ENCODE measurements at places on chromosomes 7 and 10.

DNA sequence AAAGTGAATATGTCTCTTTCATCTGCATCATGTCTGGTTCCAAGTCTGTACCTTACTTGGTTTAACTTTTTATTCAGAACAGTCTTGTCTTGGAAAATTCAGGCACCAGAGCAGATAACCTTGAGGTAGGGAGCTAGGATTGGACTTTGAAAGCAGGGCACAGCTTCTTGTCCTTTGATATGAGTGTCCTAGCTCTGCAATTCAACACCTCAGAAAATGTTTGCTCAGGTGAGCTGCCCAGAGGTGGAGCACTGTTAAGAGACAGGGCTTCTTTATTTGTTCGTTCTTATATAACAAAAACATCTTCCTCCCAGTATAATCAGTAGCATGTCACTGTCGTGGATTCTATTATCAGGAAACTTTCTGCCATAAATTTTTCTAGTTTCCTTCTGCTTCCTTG is 118.3 kb downstream of the LRRC4 start:
- no peak for DNase-seq

- DNase-seq: no peak
These were observed 168.7 kb downstream of the TAX1BP1 start for GRCh38 chr7:27908534-27909165.

DNA sequence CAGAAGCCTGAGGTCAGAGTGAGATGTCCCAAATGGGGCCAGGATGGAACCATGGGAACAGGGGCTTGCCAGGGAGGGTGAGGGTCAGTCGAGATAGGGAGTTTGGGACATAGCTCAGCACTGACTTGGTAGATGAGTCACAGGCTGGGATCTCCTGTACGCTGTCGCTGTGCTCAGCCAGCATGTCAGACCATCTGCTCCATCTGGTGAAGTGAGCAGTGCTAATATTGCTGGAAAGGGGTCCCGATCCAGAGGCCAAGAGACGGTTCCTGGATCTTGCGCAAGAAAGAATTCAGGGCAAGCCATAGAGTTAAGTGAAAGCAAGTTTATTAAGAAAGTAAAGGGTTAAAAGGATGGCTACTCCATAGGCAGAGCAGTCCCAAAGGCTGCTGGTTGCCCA is 505.6 kb downstream of the GALNT17 start:
- no peak for DNase-seq

- DNase-seq: no peak
These were observed 544 bp downstream of the SEC23IP start for GRCh38 chr10:119893074-119893473.

DNA sequence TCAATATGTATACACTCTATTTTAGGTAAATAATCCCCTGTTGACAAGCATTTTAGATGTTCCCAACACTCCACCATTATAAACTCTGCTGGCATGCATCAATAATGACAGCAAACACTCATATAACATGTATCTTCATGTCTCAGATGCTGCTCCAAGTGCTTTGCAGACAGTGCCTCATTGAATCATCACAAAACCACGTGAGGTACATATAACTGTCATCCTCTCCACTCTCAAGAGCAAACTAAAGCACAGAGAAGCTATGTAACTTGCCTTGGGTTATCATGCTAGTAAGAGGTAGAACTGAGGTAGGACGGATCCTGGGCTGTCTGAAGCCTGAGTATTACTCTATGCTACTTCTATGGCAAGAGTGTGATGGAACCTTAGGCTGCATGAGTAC is 72.5 kb upstream of the GSDME start:
- no peak for DNase-seq

DNA sequence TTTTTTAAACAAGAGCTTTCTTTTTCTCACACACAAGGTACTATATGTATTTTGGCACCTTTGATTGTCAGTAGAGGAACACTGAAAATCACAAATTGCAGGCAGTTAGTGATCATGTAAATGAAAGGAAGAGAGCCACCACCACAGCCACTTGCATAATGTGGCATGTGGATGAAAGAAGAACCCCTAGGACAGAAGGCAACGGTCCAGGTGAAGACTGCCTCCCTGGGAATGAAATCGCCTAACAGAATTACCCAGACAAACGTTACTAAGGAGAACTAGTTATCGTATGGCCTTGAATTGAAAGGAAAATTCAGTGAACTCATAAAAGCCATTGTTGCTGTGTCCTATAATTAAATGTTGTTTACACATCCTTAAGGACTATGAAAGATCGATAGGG is 41.2 kb upstream of the PTPRZ1 start:
- no peak for DNase-seq

DNA sequence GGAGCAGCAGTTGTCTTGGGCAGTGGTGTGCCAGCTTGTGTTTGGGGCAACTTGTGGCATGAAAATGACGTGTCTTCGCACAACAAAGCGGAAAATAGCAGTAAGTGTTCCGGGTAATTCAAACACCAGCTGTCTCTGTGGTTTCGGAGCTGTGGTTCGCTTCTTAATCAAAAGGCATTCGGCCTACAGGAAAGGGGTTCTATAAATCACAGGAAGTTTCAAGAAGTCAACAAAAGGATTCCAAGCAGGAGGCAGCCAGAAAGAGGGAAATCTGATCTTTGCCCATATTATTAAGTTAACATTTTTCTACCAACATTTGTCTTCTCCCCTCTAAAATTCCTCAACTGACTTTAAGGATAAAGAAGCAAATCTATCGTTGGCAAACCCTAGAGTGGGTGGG is 353.4 kb downstream of the FGFR2 start:
- DNase-seq: no peak

DNA sequence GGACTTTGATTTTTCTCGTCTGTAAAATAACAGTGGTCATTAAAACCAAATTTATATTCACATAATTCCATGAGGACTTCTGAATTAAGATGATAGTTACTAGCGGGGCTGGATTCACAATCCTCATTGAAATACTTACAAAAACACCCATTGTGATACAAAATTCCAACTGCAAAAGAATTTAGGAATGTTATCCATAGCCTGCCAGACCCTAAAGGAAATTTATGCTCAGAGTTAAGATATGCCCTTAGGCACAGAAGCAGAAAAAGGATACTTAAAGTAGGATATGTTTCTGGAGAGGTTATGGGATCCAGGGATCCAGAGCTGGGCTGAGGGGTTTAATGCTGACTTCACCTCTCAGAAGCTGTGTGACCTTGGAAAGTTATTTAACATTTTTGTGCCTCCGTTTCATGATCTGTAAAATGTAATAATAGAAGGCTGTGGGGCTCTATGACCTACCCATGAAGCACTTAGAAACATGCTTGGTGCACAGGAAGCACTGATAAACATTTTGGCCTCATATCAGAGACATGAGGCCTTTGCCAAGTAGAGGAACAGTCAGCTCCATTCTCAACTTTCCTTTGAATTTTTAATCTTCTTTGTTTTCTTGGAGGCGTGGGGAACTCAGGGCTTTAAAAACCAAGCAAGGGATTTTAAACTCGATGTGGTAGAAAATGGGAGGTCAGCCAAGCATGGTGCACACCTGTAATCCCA is 744.7 kb downstream of the KCNMA1 start:
- DNase-seq: no peak

DNA sequence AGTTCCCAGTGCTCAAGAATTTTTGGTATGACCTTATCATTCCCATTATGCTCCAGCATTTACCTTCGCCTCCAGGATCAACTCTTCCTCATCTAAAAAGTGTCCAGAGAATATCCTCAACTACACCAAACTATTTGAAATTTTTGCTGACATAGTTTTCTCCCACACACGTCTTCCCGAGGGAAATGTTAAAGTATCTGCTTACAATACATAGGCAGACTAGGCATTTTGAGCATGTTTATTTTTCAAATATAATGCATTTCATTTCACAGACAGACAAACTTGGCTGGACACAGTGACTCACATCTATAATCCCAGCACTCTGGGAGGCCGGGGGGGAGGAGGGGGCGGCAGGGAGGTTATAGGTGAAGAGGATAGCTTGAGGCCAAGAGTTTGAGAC is 177.1 kb upstream of the TRIM24 start:
- no peak for DNase-seq

GRCh38 chr10:16942381-16943078 is 125.3 kb upstream of the RSU1 start:
- no peak for DNase-seq

GRCh38 chr7:154409703-154410311 is 357.6 kb downstream of the DPP6 start:
- no peak for DNase-seq

DNA sequence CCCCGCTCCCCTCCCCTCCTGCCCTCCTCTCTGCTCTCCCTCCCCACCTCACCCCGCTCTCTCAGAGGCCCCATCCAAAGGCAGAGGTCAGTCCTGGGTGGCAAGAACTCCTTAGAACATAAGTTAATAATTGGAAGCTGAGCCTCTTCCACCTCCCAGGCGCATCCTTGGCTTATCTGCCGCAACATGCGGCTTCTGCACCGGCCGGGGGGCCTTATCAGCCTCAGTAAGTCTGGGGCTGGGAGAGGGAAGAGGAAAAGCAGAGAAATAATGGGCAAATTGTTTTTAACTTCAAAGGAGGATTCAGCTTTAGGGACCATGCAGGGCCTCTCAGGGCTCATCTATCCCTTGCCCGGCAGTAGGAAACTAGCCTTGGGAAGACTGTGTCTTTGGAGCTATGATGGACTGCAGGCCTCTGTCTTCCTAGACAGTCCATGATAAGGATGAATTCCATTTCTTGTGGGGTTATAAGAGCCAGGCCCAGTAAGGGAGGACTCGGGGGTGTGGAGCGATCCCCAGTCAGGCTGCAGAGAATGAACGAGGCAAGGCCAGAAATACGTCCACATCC is 411.6 kb downstream of the PLXNA4 start:
- no peak for DNase-seq

DNA sequence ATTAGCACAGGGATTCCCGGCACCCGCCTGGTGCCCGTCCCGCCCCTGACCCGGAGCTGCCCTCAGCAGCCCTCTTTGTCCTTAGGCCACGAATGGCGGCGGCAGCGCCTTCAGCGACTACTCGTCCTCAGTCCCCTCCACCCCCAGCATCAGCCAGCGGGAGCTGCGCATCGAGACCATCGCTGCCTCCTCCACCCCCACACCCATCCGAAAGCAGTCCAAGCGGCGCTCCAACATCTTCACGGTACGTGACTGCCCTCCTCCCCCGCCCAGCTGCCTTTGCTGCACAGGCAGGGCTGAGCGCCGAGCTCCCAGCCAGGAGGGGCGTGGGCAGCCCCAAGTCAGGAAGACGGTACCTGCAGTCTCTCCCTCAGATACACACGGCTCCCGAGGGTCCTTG is 33.6 kb downstream of the AGAP3 start:
- DNase-seq: no peak

DNA sequence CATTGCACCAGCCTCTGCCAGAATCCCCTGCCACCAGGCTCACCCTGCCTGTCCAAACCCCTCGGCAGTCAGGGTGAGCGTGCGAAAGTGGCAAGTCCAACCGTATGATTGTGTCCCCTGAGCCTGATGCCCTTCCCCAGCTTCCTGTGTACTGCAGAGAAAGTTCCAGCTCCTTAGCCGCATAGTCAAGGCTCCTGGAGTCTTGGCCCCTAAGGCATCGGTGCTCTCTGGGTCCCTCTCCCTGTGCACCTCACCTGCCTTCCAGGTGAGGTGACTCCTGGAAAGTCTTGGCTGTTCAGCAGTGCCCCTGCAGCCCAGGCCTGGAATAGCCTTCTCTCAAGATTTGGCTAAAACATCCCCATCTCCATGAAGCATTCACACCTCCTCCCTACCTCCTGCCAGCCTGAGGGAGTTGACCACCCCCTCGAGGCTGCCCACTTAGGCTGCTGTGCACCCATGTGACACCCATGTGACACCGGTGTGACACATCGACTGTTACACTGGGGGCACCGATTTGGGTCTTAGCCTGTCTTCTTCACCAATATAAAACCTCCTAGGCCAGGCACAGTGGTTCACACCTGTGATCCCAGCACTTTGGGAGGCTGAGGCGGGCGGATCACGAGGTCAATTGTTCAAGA is 56.1 kb upstream of the ELN start:
- no peak for DNase-seq

GRCh38 chr10:14603534-14604102 is 171.1 kb downstream of the FAM107B start:
- DNase-seq: no peak

GRCh38 chr7:157609932-157610640 is 273.3 kb downstream of the DNAJB6 start:
- no peak for DNase-seq

DNA sequence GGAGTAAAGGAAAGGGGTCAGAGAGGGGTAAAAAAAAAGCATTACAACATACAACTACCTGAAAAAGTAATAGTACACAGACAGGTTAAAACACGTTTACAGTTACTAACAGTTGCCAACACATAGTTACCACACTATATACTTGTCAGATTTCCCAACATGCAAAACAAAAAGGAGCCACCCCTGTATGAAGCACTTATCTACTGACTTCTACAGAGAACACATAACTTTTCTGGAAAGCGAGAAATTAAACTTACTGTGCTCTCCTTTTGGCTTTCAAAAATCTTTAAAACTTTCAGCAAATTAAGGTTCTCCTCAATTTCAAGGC is 2.1 kb downstream of the ABI1 start:
- no peak for DNase-seq

GRCh38 chr7:1175597-1175966 is 15.6 kb upstream of the ZFAND2A start:
- DNase-seq: no peak

- no peak for DNase-seq
These were observed 12.5 kb downstream of the PDLIM1 start for GRCh38 chr10:95278061-95278988.

DNA sequence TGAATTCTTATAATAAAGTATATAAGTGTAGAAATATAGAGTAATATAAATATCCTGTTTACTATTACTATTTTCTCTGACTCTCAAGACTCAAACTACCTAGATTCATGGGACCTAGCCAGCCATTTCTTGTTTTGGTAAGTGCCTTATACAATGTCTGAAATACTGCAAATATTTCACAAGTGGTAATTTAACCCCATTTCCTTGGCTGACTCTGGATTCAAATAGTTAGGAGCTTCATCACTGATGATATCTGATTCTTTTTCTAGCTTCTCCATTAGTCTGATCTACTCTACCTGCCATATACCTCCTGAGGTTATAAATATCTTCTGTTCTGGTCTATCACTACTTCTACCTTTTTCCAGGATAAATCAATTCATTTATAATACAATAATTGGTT is 6.4 kb upstream of the RALA start:
- DNase-seq: no peak

DNA sequence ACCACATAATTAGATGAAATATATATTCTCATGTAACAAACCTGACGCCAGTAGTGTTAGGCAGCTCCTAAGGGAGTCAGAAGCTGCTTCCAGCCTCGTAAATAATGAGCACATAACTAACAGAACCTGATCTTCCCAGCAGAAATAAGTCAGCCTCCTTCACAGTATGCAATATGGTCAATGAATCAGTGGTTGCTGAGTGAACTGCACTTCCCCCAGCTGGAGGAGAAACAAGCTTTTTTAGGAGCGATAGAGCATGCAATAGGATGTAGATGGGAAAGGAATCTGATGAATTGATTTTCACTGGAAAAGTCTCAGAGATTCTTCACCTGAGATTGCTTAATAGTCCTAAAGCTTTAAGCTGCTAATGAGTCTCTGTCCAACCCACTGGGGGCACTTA is 337.2 kb upstream of the LRGUK start:
- DNase-seq: no peak

- no peak for DNase-seq
These were observed 730.8 kb downstream of the PHTF2 start for GRCh38 chr7:78529392-78529791.
